Osteocyte (in vitro differentiated cells): ENCODE measurements at places on chromosomes 3 and 15. TPM values are rescaled to one million over a fixed set of nuclear protein-coding genes. Genes with fewer than 3 reads are reported as not detected.

GOLGA6A gene
- 0.21 TPM in 1 of 2 replicates, not detected in the other for total RNA-seq

SEMA3G gene
- total RNA-seq = not detected in 2 replicates

MUSTN1 gene
- 2.0 and 6.2 TPM in 2 replicates for total RNA-seq

ACAN gene
- 11.6 and 13.2 TPM in 2 replicates for total RNA-seq

PAQR9 gene
- not detected in 2 replicates for total RNA-seq

IMP3 gene
- 31.9 and 36.5 TPM in 2 replicates for total RNA-seq

IL12A gene
- 0.50 TPM in 1 of 2 replicates, not detected in the other for total RNA-seq

TXNRD3 gene
- 16.9 and 17.6 TPM in 2 replicates for total RNA-seq

TRPM1 gene
- total RNA-seq = not detected in 2 replicates
